ENCODE measurements at places on chromosomes 11 and 22.

- no peaks in the 10 kb centered on the region for H3K36me3 ChIP-seq
- H3K4me1 ChIP-seq, result no peaks in the 10 kb centered on the region
- no peaks in the 10 kb centered on the region for H3K27me3 ChIP-seq
- H3K27ac ChIP-seq, result no peak overlapping the region
Observed at GRCh38 chr11:17266781-17267180, 9.8 kb upstream of the NUCB2 start.

DNA sequence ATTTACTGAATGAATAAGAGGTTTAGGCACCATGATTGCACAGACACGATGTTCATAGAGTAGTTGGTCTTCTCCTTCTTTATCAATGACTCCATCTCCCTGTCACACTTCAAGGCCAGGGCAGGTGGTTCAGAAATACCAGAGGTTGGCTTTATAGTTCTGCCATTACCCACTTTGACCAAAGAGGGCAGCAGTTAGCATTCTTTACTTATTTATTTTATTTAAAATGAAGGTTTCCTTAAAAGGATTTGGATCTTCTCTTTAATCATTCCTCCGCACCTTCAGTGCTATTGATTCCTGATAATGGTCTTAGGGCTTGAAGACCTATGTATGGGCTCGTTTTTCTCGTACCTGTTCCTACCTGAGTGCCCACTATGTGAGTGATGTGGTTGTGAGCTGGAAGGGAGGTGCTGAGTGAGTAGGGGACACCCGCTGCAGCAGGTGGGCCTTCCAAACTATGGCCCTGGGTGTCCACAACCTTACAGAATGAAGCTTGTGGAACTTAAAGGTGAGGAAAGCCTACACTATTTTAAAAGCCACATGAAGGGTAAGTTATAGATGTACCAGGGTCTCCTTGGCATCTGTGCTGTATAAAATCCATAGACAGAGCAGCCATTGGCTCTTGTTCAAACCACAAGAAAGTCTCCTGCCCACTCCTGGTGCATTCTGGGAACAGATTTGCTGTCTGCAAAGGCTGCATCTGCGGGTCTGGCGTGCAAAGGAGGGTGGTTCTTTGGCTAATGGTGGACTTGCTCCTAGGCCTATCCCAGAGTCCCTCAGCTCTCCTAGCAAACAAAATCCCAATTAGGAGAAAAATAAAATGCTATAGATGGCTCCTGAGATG, 35.0 kb downstream of the TIMP3 start:
- H3K4me1 ChIP-seq, result no peaks in the 10 kb centered on the region
- H3K36me3 ChIP-seq, result no peaks in the 10 kb centered on the region
- no peaks in the 10 kb centered on the region for H3K27me3 ChIP-seq
- H3K27ac ChIP-seq, result peak overlapping the region; percentile 43
- no peak for DNase-seq
- no peak overlapping the region for H3K4me3 ChIP-seq

DNA sequence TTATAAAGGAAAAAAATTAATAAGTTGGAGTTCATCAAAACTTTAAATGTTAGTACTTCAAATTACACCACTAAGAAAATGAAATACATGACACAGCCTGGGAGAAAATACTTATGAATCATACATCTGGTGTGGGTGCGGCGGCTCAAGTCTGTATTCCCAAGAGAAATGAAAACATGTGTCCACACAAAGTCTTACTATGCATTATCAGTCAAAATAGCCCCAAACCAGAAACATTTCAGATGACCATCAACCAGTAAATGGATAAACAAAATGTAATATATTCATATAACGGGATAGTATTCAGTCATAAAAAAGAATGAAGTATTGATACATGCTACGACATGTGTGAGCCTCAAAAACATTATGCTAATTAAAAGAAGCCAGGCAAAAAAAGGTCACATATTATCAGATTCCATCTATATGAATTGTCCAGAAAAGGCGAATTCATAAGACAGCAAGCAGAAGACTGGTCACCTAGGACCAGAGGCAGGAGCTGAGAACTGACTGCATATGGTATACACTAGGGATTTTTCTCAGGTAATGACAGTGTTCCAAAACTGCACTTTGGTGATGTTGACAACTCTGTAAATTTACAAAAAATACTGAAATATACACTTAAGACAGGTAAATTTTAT, 5.3 kb upstream of the AKIP1 start:
- no peak overlapping the region for H3K27ac ChIP-seq
- no peak for DNase-seq
- no peak overlapping the region for H3K4me3 ChIP-seq
- H3K27me3 ChIP-seq, result no peaks in the 10 kb centered on the region
- H3K4me1 ChIP-seq, result peaks cover 34% of the 10 kb centered on the region
- no peaks in the 10 kb centered on the region for H3K36me3 ChIP-seq

DNA sequence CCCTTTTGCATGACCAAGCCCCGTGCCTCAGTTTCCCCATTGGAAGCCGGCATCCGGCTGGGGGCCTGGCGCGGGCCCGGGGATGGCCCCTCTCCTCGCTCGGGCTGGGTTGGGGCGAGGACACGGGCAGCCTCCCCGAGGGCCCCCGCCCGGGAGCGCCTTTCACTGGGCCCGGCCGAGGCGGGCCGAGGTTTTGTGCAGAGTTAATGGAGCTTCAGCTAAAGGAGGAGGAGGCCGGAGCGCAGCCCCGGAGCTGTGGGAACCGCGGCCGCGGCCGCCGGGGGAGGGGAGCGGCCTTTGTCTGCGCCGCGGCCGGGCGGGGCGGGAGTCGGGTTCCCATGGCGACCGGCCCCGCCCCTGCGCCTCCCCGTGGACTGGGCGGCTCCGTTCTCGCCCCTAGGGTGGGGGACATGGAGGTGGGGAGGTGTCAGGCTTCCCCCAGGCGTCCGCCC, 1.4 kb upstream of the MAPK11 start:
- H3K4me3 ChIP-seq, result peak overlapping the region; percentile 41
- H3K27me3 ChIP-seq, result no peaks in the 10 kb centered on the region
- H3K36me3 ChIP-seq, result peaks cover 17% of the 10 kb centered on the region
- no peak overlapping the region for H3K27ac ChIP-seq
- no peak for DNase-seq

Measured in tibial nerve (tissue), 4 donors.